Kidney glomerular epithelial cell (primary cell): ENCODE measurements at places on chromosomes 2 and 18.

- no peak for DNase-seq
Measured at GRCh38 chr2:145975406-145975805, 1455.5 kb upstream of the ZEB2 start.

GRCh38 chr18:26228562-26229260 is 2.5 kb downstream of the TAF4B start:
- DNase-seq = no peak

- peak; percentile 90 for DNase-seq
Measured at GRCh38 chr2:30165050-30165520, 18.3 kb downstream of the YPEL5 start.

- DNase-seq = peak; percentile 63
Measured at GRCh38 chr2:84493514-84493913, 22.8 kb upstream of the DNAH6 start.

GRCh38 chr2:196284144-196284844 is 112.9 kb upstream of the STK17B start:
- DNase-seq = no peak

DNA sequence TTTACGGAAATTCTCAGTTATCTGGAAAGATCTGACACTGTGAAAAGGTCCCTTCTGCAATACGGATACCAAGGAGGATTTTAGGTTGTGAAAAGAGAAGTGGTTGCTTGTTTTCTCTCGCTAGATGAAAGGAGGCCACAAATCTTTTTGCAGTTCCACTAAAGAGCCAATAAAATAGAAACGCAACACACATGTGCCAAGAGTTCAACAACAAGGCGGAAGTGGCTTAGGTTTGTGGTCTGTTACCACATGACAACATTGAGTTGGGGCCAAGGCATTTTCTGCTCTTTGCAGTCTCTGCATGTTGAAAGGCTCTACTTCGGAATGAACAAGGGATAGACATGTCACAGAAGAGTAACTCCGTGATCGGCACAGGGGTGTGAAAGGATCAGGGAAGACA is 115.7 kb upstream of the OSR1 start:
- DNase-seq = no peak

DNA sequence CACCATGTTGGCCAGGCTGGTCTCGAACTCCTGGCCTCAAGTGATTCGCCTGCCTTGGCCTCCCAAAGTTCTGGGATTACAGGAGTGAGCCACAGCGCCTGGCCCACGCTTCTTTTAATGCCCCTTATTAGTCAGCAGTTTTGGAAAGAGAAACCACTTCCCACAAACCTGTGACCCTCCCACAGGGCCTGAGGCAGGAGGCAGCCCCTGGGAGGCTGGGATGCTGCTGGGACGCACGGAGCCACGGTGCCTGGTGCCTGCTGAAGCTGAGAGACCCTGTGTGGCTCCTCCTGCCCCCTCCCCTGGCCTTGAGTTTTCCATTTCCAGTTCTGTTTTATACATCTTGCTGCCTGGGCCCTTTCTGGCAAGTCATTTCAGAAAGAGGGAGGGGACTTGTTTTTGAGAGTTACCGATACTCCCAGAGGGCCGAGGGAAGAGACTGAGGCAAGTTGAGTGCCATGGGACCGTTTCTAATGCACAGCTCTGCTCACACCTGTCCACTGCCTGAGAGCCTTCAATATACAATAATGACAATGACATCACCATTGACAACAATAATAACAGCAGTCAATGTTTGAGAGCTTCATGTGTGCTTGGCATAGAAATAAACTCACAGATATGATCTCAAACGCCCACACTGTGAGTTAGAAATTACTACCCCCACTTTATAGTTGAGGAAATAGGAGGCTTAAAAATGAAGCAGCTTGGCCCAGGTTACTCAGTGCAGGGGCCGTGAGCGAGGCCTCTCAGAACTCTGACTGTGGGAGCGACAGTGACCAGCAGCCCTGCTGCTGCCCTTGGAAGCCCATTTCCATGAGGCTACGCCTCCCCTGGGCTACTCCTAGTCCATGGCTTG is 78.1 kb upstream of the YWHAQ start:
- no peak for DNase-seq

DNA sequence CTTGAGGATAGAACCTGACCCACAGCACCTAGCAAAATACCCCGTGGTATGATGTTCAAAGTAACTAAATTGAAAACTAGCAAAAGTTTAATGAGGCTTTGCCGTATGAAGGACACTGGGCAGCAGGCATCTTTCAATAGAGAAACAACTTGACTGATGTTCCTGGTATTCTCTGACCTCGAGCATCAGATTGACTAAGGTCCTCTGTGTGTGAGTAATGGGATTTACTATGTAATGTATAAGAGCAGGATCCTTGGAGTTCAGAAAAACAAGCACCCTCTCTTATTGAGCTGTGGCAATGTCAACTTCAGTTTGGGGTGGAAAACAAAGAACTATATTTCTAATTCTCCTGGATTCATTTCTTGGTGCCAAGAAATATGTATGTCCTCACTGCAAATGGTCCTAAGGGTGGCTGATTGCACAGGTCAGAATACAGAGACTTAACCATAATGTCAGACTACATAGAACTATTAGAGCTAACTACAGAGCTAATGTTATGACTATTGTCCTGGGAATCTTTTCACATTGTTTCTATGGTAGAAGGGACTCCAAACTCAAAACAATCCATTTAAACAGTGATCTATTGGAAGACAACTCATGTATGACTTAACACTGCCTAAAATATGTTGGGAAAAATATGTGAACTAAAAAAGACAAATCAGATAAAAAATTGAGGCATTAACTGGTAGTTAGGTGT is 4.4 kb downstream of the TNFAIP6 start:
- DNase-seq = peak; percentile 73

DNA sequence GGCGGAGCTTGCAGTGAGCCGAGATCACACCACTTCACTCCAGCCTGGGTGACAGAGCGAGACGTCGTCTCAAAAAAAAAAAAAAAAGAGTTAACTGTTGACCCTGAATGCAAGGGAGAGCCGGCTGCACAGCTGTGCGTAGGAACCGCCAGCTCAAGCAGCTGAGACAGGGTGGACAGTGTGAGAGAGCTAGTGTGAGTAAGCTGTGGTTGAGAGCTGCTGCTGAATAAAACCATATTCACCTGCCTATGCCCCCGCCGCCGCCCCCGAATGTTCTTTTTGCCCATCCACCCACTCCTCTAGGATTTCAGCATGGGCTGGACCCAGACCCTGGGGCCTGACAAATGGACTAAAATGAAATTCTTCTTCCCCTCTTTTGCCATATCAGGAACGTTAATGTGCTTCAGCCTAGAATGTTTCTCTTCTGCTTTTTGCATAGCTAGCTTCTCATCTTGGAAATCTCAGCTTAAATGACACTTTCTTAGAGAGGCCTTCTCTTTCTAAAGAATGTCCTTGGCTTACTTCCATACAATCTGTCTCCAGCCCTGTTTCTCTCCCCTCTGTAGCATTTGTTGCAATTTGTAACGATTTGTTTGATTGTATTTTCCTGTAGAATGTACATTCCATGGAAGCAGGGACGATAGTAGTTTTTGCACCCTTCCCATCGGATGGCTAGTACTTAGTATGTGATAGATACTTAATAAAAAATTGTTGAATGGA is 142.7 kb downstream of the KLHL14 start:
- no peak for DNase-seq

GRCh38 chr2:25814681-25815080 is 63.6 kb downstream of the ASXL2 start:
- no peak for DNase-seq

GRCh38 chr2:78077633-78078032 is 555.5 kb upstream of the LRRTM4 start:
- DNase-seq = no peak
